ENCODE measurements at places on chromosomes 13 and 19.

DNA sequence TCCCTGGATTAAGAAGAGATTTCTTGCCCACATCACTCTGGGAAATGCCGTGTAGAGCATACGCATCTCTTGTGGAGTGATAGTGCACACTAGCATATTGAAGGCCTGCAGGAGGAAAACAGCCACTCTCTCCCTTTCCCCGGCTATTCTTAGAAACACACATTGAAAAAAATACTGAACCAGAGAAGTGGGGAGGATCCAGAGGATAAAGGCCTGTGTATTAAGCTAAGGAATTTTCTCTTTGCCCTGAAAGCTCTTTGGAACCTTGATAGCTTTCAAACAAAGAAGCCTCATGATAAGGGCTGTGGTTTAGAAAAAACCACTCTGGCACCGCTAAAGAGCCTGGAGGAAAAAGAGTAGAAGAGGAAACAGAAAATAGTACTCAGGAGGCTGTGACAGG is 386.1 kb upstream of the NBEA start:
- DNase-seq = no peak

DNA sequence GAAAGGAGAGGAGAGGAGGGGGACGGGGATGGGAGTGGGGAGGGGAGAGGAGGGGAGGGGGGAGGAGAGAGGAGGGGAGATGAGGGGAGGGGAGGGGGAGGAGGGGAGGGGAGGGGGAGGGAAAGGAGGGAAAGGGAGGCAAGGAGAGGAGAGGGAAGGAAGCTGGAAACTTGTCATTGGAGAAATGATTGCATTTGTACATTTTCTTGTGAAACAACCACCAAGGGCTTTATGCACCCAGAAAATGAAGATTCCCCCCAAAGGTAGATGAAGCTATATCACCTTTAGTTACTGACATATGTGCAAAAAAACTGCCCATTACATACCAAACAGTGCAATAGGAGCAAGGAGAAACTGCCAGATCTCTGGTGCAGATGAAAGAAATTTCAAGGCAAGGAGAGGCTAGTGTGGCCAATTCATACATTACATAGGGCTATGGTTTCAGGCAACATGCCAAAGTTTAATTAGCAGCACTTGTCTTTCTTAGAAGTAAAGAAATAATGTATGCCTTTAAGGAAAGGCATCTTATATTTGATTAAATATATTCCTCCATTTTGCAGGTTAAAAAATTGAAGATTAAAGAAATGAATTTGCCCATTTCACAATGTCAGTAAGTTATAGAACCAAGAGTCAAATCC is 49.5 kb upstream of the STK24 start:
- no peak for DNase-seq

DNA sequence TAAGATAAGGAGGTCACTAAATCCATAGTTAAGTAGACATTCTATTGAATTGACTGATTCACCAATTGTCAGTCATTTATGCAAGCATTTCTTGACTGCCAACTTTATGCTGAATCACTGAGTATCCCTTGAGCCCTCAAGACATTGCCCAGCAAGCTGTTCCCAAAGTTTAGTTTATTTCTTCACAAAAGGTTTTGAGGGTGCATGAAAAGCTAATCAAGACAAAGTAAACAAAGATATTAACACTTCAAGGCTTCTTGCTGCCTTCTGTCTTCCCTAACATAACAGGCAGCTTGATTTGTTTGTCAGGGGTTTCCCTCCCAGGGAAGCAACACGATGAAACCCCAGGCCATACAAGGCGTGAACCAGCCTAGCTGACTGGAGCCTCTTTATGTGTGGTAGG is 374.4 kb downstream of the SPRY2 start:
- DNase-seq = no peak

DNA sequence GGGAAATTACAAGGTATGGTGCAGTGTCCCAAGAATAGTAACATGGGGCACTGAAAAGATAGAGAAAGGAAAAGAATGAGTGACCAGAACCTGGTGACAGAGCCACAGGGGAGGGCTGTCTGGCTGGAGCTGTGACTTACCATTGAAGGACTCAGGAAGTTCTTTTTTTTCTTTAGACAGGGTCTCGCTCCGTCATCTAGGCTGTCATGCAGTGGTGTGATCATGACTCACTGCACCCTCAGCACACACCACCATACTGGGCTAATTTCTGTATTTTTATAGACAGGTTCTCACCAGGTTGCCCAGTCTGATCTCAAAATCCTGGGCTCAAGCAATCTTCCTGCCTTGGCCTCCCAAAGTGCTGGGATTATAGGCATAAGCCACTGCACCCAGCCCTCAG is 8.8 kb upstream of the CPB2 start:
- DNase-seq = no peak

DNA sequence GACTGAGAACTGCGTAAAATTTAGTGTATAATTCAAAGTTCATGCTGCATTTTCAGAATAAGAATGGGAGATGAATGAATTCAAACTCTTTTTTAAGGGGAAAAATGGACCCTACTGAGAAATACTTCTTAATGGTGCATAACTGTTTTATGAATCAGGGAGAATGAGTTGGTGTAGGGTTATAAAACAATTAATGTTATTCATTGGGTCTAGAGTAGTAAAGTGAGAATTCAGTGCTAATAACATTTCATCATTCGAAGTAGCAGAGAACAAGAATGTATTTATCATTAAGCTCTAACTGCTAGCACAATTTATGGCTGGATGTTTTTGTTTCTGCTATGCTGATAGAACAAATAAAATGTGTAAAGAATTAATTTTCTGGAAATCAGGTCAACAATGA is 310.2 kb downstream of the SLITRK5 start:
- DNase-seq = no peak

DNA sequence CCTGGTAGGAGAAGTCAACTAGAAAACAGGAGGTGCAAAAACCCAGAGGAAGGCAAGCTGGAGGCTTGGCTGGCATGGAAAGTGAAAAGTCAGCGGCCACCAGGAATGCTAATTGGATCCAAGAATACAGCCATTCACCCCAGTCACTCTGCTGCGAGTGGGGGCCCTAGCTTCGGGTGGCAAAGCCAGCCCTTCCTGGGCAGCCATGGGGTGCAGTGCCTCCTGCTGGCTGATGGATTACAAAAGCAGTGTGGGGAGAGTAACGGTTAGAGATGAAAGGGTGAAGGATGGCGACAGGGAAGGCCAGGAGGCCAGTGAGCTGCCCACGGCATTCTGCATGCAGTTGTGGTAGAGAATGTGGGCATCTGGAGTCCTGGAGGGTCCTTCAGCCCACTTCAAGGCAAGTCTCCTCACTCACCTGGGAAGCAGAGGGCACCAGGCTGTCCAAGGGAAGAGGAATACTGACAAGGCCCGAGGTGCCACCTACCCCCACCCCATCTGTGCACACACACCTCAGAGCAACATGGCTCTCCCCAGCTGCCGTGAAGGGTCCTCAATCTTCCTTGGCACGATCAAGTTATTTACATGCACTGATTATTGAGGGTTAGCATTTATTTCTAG is 20.3 kb upstream of the EPHX3 start:
- peak; percentile 22 for DNase-seq

GRCh38 chr13:47134939-47135489 is 238.2 kb upstream of the HTR2A start:
- DNase-seq = no peak

GRCh38 chr19:16897029-16897855 is 8.4 kb downstream of the F2RL3 start:
- DNase-seq = peak; percentile 94

GRCh38 chr13:22893777-22894176 is 287.0 kb upstream of the SGCG start:
- no peak for DNase-seq

- peak; percentile 7 for DNase-seq
These were observed 31.1 kb downstream of the RB1 start for GRCh38 chr13:48334534-48335127.

- DNase-seq = no peak
These were observed 49.8 kb downstream of the ACSBG2 start for GRCh38 chr19:6185093-6185834.

DNA sequence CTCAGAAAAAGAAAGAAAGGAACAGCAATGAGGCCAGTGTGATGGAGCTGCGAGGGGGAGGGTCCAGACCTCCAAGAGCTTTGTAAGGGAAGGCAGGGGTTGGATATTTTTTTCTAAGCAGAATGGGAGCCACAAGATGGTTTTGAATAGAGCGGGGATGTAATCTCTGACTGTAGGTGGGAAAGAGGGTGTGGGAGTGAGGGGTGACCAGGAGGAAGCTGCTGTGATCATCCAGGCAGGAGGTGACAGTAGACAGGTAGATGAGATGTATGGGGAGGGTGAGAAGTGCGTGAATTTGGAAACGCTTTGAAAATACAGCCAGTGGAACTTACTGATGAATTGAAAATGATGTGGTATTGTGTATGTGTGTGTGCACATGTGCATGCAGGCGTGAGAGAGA is 7.4 kb downstream of the IFNL2 start:
- DNase-seq = no peak

GRCh38 chr19:33606556-33606955 is 15.2 kb upstream of the CHST8 start:
- DNase-seq = no peak

DNA sequence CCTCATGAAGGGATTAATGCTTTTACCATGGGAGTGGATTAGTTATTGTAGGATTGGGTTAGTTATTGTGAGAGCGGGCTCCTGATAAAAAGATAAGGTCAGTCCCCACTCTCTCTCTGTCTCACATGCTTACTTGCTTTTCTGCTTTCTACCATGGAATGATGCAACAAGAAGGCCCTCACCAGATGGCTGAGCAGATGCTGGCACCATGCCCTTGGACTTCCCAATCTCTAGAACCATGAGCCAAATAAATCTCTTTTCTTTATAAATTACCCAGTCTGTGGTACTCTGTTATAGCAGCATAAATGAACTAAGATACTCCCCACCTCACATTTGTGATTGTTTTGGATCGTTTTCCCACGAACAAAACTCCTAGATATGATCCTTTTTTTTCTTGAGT is 353.8 kb downstream of the DNAJC15 start:
- DNase-seq = no peak

- DNase-seq = no peak
These were observed at the start of gene KLK13 for GRCh38 chr19:51064534-51065220. Gene KLK13, minus strand, starts transcription at chr19:51065092. Its CDS starts 25 bp downstream, at chr19:51065067.

DNA sequence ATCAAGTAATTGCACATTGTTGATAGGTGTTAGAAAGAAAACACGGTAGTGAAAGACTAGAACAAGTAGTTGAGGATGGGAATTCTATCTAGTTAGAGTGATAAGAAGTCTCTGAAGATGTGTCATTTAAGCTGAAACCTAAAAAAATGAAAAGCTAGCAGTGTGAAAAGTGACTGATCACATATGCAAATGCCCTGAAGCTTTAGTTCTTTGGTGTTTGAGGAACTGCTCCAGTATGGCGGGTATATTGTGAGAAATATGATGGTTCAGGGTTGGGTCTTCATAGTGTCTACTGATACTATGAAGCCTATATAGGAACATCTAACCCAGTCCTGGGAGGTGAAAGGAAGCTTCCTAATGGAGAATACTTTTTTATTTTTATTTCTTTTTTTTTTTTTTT is 45.0 kb downstream of the GPALPP1 start:
- DNase-seq = no peak

GRCh38 chr13:111903143-111903542 is 163.8 kb upstream of the SOX1 start:
- DNase-seq = no peak

GRCh38 chr19:50628551-50628950 is 11.1 kb downstream of the SYT3 start:
- no peak for DNase-seq

GRCh38 chr13:72121466-72121865 is 254.5 kb upstream of the DACH1 start:
- no peak for DNase-seq

DNA sequence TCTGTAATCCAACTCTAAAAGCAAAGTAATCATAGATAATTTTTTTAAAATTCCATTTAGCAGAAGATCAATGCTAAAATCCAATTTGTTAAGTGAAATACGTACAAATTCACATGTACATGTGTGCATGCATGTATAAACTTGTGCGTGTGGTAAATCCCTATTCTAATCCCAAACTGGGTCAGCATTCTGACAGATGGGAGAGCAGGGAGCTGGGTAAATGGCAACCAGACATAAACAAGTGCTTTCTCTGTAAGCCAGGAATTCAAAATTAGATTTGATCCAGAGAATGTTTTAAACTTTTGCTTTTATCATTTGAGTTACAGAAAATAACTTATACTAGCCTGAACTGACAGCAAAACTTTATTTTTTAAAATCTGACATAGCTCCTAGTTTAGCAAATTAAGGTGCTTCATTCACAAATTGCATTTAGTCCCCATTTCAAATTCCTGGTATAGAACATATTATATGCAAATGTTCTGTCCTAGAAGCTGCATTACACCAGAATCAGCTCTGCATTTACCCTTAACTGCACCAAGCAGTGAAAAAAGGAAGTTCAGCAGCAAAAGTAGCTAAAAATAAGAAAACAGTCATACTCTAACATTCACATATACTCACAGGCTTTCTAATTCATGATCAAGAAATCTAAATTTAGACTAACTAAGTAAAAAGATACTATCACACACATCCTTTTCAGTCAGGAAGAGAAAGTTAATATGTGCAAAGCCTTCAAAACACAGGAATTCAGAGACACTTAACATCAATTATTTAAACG is 32.6 kb downstream of the UBL3 start:
- DNase-seq = no peak

DNA sequence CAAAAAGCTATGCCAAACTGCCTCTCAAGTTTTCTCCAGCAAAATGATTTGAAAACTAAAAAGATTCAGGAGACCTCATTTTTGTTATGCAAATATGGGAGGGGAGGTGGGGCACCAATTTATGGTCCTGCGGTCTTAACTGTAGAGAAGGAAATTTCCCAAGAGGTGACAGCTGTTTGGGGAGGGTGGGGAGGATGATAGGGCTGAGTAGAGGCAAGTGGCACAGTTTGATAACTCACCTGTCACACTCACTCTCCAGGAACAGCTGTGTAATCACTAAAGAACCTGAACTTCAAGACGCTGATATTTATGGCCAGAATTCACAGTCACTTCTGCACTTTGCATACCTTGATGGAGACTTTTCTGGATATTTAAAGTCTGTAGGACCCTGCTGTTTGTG is 232.9 kb upstream of the STARD13 start:
- DNase-seq = no peak

DNA sequence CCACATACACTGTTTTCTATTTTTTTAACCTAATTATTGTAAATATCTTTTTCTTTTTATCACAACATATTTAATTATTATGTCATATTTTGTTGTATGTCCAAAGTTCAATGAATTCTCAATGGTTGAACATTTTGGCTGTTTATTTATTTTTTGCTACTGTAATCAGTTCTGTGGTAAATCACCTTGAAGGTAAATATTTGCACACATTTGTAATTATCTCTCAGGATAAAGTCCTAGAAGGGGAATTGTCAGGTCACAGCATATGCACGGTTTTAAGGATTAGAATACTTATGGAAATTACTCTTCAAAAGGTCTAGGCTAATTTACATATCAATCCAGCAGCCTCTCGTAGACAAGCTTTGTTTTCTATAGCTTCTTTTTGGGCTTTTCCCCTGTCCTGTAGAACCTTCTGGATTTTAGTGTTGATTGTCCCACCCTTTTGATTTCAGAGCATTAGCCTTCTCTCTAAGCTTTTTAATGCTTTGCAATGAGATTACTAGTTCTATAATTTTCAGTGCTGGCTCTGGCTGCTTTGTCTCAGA is 362.6 kb downstream of the KCNRG start:
- no peak for DNase-seq

All from AG09319 (cell line).